ENCODE measurements at places on chromosomes 16 and 17.

GRCh38 chr17:66675273-66675990 lies 159.5 kb upstream of the CACNG5 start:
- no peak for DNase-seq

GRCh38 chr17:4527566-4528125 lies 27.5 kb downstream of the MYBBP1A start:
- no peak for DNase-seq

DNA sequence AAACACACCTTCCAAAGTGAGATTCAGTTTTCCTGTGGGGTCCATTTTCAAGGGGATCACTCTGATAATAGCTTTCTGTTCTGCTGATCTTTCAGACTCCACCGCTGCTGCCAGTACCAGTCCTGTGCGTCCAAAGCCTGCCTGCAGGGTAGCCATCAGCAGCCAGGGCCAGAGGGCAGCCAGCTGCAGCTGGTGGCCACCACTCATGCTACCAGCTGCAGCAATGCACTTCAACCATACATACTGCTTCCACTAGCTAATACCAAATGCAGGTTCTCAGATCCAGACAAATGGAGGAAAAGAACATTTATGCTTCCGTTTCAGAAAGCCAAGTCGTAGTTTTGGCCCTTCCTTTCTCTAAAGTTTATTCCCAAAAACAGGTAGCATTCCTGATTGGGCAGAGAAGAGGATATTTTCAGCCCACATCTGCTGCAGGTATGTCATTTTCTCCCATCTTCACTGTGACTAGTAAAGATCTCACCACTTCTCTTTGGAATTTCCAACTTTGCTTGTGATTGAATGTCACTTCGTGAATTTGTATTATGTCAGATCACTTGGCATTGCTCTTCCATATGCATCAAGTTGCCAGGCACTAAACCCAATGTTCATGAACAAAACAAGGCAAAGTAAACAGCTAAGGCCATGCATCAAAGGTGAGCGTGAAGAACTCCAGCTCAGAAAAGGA lies 1.8 kb downstream of the RNF43 start:
- DNase-seq, result peak; percentile 66

- DNase-seq, result no peak
These were observed 55.9 kb downstream of the OMG start for GRCh38 chr17:31241116-31241515.

- DNase-seq, result no peak
These were observed 131.1 kb upstream of the TMEM97 start for GRCh38 chr17:28187931-28188330.
